Upper lobe of left lung (tissue), 6 donors: ENCODE measurements at places on chromosomes 1 and 21.

GRCh38 chr21:34670220-34670961, 1.6 kb downstream of the CLIC6 start:
- peak overlapping the region; percentile 86 for H3K27ac ChIP-seq
- peak; percentile 87 for DNase-seq
- peak overlapping the region; percentile 47 for H3K4me3 ChIP-seq
- peaks cover 20% of the 10 kb centered on the region for H3K27me3 ChIP-seq
- no peaks in the 10 kb centered on the region for H3K36me3 ChIP-seq

- H3K4me3 ChIP-seq = no peak overlapping the region
- no peaks in the 10 kb centered on the region for H3K36me3 ChIP-seq
- DNase-seq = no peak
- H3K27me3 ChIP-seq = no peaks in the 10 kb centered on the region
- no peaks in the 10 kb centered on the region for H3K4me1 ChIP-seq
These were observed 156.3 kb upstream of the C1orf174 start for GRCh38 chr1:4056422-4056821.

- H3K4me3 ChIP-seq = no peak overlapping the region
- H3K27ac ChIP-seq = no peak overlapping the region
These were observed 225.2 kb downstream of the RPS6KC1 start for GRCh38 chr1:213276236-213276635.

DNA sequence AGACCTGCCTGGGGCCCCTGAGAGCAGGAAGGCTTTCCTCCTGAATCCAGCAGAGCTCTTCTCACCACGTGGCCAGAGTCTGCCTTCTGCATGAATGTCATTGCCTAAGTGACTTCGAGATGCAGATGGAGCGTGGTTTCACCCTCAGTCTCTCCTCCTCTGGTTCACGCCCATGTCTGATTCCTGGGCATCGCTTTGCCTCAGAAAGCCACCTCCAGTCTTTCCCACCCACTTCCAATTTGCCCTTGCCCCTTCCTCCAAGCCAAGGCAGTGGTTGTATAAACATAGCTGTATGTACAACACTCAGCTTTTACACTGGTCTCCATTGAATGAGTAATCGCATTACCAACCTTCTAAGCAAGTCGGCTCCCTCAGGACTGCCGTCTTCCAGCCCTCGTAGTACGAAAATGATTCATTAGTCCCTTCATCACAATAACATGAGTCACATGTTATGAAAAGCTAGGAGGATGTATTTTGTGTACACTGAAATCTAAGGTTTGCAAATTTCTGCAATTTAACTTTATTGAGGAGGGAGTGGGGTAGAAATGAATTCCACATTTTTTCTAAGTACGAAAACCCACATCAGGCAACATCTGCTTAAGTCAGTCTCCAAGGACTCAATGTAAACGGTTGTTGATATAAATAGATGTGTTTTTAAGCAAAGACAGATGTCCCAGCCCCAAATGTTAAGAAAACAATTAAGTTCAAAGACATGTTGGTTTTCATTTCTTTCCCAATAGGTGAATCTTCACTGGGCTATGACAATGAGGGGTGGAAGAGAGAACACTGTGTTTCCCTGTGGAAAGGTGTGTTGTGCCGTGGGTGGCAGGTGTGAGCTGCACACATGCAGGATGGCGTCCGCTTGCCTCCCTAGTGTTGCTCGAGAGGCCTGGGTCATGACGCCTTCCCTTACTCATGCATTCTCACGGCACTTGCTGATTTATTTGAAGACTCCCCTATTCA, 32.3 kb upstream of the ETS2 start:
- DNase-seq = no peak
- H3K27me3 ChIP-seq = no peaks in the 10 kb centered on the region
- H3K4me3 ChIP-seq = no peak overlapping the region
- H3K27ac ChIP-seq = peak overlapping the region; percentile 43
- H3K4me1 ChIP-seq = peaks cover 13% of the 10 kb centered on the region

DNA sequence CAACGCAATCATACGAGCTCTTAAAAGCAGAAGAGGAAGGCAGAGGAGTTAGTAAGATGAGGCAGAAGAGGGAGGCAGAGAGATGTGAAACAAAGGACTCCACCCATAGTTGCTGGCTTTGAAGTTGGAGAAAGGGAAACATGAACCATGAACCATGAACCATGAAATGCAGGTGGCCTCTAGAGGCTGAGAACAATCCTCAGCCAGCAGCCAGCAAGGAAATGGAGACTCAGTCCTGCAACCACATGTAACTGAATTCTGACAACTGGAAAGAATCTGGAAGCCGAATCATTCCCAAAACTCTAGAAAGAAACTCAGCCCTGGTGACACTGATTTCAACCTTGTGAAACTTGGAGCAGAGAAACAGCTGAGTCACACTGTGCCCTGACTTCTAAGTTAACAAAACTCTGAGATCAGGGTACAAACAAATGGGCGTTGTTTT, 10.1 kb downstream of the DIPK1A start:
- no peaks in the 10 kb centered on the region for H3K27me3 ChIP-seq
- no peak for DNase-seq
- H3K27ac ChIP-seq = no peak overlapping the region
- H3K4me3 ChIP-seq = no peak overlapping the region
- H3K36me3 ChIP-seq = no peaks in the 10 kb centered on the region
